Dermis microvascular lymphatic vessel endothelial cell (primary cell): ENCODE measurements at places on chromosomes 3 and 15. TPM values are rescaled to one million over a fixed set of nuclear protein-coding genes. Genes with fewer than 3 reads are reported as not detected.

DNA sequence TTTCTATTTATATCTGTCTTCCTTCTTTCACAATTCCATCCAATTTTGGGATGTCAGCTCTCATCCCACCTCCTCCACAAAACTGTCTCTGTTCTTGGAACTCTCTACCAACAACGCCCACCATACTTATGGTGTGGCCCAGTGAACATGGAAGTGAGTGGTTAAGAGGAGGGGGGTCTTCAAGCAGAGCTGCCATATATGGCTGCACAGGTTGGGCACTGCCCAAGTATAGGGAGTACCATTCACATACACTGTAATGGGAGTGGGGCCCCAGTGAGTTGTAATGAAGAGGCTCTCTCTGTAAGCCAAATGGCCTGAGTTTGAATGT is 7.9 kb upstream of the CAMK1 start:
- DNase-seq = no peak

- DNase-seq = no peak
Measured at GRCh38 chr3:115245438-115245837, 98.3 kb upstream of the ZBTB20 start.

DNA sequence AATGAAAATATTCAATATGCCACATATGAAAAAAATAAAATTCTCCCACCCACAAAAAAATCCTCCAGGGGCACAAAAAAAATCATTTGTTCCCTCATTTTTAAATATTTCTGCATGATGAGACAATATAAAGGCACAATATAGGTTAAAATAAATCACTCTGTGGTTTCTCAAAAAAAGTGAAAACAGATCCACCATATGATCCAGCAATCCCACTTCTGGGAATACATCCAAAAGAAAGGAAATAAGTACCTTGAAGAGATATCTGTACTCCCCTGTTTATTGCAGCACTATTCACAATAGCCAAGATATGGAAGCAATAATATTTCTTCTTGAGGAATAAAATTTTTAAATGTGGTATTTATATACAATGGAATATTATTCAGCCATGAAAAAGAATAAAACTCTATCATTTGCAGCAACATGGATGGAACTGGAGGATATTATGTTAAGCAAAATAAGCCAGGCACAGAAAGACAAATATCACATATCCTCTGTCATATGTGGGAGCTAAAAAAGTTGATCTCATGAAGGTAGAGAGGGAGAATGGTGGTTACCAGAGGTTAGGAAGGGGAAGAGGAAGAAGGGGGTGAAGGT is 1.5 kb downstream of the ATP8B4 start:
- DNase-seq = no peak

DNA sequence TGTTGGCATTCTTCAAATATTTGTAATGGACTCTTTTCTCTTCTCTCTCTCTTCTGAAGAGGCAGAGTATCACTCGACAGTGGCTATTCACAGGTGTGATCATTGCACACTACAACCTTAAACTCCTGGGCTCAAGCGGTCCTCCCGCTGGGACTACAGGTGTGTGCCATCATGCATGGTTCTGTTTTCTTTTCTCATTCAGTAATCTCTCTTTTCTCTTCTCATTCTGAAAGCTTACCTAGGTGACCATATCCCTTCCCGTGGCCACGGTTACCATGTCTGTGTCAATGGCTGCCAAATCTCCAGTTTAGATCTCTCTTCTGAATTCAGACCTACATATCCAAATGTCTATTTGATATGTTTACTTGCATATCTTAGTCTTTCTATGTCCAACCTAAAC is 96.3 kb downstream of the SOX2 start:
- DNase-seq = no peak

GRCh38 chr3:143004823-143005222 is 3.5 kb downstream of the U2SURP start:
- no peak for DNase-seq

DNA sequence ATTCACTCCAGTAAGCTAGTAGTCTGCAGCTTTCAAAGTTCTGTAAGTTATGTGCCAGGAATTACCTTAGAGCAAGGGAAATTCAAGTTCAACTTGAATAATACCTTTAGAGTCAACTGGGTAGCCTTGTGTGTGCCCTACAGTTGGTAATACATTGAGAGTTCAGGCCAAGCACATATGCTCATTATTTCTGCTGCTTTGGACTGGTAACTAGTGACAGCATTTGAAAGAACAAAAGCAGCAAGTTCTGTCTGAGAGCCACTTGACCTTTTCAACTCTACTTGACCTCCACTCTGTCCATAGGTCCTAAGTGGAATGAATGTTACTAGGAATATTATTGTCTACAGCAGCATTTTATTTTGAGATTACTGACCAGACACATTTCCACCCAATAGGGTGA is 723.5 kb downstream of the NLGN1 start:
- no peak for DNase-seq

GRCh38 chr15:64019764-64020163 is 26.5 kb downstream of the DAPK2 start:
- no peak for DNase-seq

- no peak for DNase-seq
Measured at GRCh38 chr15:63189941-63190768, 749 bp downstream of the RAB8B start.

DNA sequence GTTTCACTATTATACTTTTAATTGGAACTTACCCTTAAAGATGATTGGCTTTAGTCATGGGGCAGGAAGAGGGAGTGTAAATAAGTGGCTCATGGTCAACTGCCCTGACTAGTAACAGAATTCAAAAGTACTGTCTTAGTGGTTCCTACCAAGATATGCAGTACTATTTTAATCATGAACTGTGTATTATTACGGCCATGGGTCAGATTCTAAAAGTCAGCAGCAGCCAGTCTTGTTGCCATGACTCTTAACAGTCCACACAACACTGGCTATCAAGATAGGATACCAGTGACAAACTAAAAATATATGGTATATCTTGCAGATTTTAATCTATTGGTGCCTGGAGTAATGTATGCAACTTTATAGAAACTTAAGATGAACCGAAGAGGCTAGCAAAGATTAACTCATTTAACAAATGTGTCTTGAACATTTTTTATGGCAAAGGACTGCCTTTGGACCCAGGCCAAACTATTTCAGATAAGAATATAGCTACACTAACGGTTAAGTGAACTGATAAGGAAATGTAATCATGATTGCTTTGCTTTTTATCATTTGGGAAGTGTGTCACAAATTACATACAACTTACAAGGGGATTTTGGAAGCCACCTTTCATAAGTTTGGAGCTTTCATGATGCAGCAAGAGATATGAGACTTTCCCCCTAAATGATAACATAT is 163.7 kb downstream of the TCF12 start:
- DNase-seq = no peak

DNA sequence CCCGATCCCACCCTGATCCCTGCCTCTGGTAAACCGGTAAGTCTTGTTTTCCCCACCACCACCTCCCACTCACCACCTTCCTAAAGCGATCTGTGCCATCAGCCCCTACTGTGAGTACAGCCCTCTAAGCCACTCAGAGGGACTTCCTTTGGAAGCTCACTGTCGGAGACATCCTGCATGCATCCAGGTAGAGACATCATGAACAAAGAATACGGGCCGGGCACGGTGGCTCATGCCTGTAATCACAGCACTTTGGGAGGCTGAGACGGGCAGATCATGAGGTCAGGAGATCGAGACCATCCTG is 13.7 kb upstream of the PCSK6 start:
- DNase-seq = no peak

DNA sequence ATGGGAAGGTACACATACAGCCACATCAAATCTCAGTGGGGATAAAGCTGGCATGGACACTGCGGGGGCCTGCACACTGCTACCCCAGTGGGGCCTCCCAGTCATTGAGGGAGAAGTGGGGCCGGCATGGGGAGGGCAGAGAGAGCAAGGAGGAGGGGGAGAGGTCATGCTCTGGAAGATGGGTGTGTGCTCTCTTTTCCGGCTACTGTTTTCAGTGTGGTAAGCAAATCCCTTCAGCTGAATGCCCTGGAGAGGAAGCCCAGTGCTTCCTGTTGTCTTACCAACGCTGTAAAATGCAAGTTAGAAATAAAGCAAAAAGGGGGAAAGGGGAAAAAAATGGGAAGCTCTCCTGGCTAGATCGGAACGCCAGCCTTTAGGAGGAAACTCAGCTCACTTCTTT is 30.8 kb downstream of the NRROS start:
- peak; percentile 37 for DNase-seq

DNA sequence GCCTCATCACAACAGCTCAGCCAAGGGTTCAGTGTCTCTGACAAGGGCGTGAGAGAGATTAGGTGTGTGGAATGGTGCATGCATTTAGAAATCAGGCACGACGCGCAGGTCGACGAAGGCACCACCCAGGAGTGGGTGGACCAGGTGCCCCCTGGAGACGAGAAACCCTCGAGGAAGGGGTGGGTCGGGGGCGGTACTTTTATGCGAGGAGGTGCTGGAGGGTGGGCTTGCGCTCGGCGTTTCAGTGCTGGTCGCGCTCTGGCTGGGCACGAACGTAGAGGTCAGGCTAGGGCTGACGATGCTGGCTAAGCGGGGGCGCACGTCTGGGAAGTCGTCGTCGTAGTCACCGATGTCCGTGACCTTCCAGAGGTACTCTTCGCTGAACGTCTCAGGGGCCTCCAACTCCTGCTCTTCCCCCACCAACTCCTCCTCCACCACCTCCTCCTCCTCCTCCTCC is 393 bp downstream of the ERICH6 start:
- no peak for DNase-seq

DNA sequence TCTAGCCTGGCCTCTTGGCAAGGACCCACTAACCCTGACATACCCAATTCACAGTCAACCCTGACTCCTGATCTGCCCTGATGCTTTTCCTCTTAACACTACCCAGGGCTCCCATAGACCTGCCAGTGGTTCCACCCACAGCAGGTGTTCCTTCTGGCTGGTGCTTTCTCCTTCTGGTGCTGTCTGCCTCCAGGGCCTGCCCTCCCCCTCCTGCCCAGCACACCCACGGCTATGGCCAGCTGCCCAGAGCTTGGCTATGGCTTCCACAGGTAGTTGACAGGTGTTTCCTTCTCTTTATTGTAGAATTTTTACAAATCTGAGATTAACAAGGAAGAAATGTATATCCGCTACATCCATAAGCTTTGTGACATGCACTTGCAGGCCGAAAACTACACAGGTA is 46.5 kb upstream of the MANF start:
- no peak for DNase-seq

GRCh38 chr15:89794627-89795241 is 18.6 kb downstream of the MESP2 start:
- peak; percentile 82 for DNase-seq

GRCh38 chr3:125383744-125384143 is 8.6 kb upstream of the ZNF148 start:
- no peak for DNase-seq

DNA sequence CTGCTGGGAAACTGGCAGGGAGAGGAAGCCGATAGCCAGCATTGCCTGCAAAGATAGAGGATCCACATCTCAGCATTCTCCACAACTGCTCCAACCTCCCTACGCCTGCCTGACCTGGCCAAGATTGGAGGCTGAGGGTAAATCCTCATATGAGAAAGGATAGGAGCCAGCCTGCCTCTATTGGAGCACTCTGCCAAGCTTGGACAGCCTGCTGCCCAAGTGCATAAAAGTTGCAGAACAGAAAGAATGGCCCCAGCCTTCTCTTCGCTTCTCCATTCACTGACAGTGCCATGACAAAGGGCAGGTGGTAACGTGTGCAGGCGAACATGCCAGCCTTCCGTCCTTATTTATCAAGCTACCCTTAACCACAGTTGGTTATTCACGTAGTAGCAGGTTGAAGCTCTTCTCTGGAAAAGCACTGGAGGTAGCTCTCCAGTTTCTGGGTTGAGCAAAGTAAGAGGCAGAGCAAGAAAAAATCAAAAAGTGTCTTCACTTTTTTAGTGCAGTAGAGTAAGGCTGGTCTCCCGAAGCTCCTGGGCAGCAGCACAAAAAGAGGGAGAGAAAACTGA is 4.3 kb downstream of the BMF start:
- no peak for DNase-seq

- DNase-seq = no peak
Measured at GRCh38 chr3:115388166-115388565, 235.1 kb upstream of the GAP43 start.

DNA sequence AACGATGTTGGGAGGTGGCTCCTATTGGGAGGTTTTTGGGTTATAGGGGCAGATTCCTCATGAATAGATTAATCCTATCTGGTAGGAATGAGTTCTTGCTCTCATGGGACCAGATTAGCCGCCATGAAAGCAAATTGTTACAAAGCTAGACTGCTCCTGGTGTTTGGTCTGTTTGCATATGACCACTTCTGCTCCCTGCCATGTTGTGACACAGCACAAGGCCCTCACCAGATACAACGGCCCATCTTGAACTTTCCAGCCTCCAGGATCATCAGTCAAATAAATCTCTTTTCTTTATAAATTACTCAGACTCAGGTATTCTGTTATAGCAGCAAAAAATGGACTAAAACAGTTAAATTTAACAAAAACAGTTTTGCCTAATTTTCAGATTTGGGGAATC is 34.4 kb downstream of the TRIM42 start:
- no peak for DNase-seq

GRCh38 chr3:42764561-42765295 is 8.3 kb downstream of the CCDC13 start:
- no peak for DNase-seq

GRCh38 chr3:79761441-79761840 is 6.4 kb downstream of the ROBO1 start:
- no peak for DNase-seq

DNA sequence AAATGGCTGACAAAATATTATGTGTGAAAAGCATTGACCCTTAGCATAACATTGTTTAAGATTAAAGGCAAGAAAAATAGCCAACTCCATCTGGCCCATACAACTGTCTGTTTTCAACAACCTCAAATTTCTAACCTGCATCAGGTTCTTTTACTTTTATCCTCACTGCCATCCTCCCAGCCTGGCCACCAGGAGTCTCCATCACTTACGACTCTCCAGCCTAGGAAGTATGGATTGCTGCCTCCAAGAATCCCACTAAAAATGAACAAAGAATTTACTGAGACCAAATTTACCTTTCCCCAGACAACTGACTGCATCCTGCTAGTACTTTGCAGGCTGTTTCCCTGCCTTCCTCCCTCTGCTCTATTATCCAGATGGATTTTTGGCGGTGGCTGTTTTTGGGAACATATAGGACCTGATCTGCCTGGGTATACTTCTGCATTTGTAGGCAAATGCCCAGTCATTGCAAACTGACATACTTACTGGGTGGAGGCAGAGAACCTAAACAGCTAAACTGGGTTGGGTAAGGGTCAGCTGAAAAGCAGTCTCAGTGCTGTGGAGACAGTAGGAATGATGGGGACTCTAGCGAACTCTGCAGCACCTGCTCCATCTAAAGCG is 144.2 kb downstream of the GHSR start:
- no peak for DNase-seq

GRCh38 chr3:52221563-52222318 is 3.7 kb downstream of the TLR9 start:
- peak; percentile 21 for DNase-seq

- DNase-seq = peak; percentile 30
Measured at GRCh38 chr15:65323071-65323511, 18.6 kb downstream of the RNU5B-1 start.

The TMEM212 gene
- not detected in 2 replicates for total RNA-seq

The SGO1 gene
- 1.8 and 3.7 TPM in 2 replicates for total RNA-seq

The GOLGA8S gene
- total RNA-seq = 0.13 TPM in 1 of 2 replicates, not detected in the other

The PCOLCE2 gene
- 0.13 TPM in 2 replicates for total RNA-seq

The IL16 gene
- total RNA-seq = 2.4 and 2.7 TPM in 2 replicates

The GABRR3 gene
- total RNA-seq = not detected in 2 replicates

The PLCB2 gene
- total RNA-seq = under 0.01 TPM in 1 of 2 replicates, not detected in the other

The HYAL3 gene
- total RNA-seq = 17.5 and 23.6 TPM in 2 replicates

The CMTM7 gene
- 19.8 and 28.1 TPM in 2 replicates for total RNA-seq

The PAK6 gene
- not detected in 2 replicates for total RNA-seq

The CD86 gene
- total RNA-seq = not detected in 2 replicates

The ACTRT3 gene
- total RNA-seq = 1.7 and 2.0 TPM in 2 replicates

The CYB561D2 gene
- 18.9 and 23.9 TPM in 2 replicates for total RNA-seq
